Kidney epithelial cell (primary cell): ENCODE measurements at places on chromosomes 6 and 20. TPM values are rescaled to one million over a fixed set of nuclear protein-coding genes. Genes with fewer than 3 reads are reported as not detected.

DNA sequence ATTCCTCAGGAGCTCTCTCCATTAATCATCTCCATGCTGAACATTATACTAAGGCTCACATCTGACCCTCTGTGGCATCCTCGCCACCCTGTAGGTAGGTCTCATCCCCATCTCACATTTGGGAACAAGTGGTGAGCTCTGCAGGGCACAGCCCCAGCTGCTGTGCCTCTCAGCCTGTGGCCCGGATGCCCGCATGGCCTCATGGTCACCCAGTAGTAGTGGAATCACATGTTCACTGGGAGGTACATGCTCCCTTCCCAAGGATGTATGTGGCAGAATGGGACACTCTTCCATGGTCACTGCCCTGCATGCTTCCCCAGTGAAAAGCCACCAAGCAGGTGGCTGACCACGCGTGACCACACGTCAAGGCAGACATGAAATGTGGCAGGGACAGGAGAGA lies 26.3 kb upstream of the APMAP start:
- no peak for DNase-seq

DNA sequence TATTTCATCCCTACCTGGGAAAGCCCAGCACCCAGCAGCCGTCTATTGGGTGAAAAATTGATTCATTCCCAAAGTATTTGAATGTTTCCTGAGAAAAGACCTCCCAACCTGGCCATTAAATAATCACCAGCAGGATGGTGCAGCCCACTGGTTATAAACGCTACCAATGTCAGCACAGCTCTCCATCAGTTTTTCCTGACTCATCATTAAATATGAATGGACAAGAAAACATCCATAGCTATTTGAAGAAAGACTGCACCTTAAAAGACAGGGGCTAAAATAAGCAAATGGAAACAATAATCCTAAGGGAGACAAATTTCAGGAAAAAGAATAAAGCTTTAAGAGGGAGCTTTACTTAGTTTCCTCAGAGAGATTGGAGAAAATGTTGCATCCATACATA lies 261.9 kb downstream of the UST start:
- no peak for DNase-seq

DNA sequence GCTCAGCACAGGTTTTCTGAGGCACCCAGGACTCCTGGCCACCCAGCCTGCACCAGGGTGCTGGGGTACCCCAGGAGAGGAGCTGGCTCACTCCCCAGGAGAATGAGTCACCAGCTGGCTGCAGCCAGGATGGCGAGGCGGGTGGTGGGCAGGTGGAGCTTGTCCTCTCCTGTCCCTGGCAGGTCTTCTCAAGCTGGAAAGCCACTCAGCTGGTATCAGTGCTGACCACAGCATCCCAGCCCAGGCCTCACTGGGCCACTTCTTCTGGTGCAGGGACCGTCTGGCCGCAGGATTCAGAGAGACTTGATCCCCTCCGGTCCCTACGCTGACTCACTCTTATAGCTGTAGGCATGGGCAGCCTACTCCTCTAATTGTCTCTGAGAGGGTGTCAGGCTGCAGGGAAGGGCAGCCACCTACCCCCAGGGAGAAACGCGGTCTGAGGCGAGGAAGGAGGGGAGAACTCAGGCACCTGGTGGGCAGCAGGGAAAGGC lies 22.2 kb downstream of the TFEB start:
- DNase-seq = no peak

DNA sequence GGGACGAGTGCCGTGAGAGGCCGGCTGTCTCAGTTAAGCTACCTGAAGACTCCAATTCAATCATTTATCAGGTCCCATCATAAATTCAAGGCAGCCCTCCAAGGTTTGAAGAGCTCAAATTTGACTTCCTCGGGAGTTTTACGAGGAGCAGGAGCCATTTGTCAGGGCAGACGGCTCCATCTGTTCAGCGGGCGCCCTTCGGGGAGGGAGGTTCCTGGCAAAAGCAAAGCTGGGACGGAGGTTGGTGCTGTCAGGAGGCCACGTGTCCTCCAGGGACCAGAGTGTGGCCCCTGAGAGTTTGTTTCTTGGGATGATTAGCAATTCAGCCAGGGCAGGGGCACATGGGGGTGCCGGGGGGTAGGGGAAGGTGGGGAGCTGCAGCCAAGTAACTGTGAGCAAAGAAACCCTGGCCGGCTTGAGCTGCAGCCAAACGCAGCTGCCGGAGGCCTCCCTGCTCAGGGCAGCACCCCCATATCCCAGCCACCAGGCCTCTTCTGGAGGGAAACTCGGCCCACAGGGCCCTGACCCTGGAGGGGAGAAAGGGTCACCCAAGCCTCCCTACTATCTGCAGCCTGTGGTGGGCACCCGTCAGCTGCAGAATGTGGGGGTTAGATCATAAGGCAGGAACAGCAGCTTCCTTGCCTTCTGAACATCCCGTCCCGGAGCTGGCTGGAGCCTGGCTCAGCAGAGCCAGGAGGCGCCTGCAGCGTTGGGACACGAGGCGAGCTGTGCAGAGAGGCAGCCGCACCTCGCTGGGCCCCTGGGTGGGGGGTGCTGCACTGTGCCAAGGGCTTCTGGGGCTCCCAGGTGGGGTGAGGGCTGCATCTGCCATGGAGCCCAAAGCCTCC lies 63.6 kb upstream of the GATA5 start:
- no peak for DNase-seq

DNA sequence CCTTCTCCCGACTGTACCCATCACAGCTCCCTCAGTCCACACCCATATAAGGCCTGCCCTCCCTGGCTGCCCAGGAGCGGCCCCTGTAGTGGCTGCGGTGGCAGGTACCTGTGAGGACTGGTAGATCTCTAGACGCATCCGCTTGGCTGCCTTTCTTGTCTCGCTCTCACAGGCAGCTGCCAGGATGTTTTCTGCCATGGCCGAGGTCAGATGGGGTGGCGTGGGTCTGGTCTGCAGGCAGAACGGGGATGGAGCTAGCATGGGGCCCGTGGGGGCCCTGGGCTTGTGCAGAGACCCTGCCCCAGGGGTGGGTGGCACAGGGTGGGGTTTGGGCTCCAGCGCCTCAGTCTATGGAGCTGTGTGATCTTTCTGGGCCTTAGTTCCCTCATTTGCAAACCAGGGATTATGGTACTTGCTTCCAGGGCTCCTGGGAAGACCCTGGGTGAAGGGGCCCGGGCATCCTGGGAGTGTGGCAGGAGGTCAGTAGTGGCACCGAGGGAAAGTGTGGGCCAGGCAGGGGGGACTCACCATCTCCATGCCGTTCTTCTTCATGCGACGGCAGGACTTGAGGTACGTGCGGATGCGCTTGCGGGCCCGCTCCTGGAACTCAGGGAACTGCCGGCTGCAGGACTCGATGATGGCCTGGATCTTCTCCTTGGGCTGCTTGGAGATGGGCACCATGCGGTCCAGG lies 94.8 kb downstream of the ASXL1 start:
- no peak for DNase-seq

The CTCFL gene
- total RNA-seq = 0.17 and 0.41 TPM in 2 replicates

The OR10C1 gene
- total RNA-seq = not detected in 2 replicates

The MCHR2 gene
- total RNA-seq = not detected in 2 replicates

The BMP6 gene
- total RNA-seq = 0.89 and 1.1 TPM in 2 replicates
